Activated CD4-positive, alpha-beta T cell treated with anti-CD3 and anti-CD28 coated beads, Interleukin-2, amount 50 U/mL, for 4 hours (primary cell): ENCODE measurements at places on chromosomes 6 and 20.

DNA sequence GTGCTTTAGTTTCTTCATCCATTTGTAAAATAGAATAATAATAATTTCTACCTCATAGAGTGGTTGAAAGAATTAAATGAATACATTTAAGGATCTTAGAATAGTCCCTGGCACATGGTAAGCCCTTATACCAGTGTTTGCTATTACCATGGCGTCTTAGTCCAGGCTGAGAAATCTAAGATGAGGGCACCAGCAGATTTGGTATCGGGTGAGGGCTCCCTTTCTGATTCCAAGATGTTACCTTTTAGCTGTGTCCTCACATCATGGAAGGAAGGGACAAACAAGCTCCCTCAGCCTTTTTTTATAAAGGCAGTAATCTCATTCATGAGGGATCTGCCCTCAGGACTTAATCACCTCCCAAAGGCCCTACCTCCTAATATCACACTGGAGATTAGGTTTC lies 123.9 kb upstream of the FOXO3 start:
- DNase-seq = no peak

DNA sequence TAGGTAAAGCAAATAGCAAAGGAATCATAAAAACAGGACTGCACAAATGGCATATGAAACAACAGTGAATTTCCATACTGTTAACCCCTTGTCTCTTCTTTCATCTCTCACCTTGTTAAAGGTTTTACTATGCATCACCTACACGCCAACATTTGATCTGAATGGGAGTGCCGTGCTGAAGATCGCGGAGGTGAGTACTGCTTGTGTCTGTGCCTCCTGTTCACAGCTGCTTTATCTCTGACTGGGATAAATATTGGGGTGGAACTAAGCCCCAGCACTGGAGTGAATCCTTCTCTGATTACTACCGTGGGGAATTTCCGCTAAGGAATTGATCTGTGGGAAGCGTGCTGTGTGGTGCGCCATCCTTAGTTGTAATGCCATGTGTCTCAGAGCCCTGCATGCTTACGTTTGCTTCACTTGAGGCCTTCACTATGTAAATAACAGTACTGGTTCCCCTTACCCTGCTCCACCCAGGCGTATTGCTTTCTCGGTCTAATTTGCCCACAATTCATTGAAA lies 11.4 kb upstream of the PBOV1 start:
- DNase-seq = no peak

DNA sequence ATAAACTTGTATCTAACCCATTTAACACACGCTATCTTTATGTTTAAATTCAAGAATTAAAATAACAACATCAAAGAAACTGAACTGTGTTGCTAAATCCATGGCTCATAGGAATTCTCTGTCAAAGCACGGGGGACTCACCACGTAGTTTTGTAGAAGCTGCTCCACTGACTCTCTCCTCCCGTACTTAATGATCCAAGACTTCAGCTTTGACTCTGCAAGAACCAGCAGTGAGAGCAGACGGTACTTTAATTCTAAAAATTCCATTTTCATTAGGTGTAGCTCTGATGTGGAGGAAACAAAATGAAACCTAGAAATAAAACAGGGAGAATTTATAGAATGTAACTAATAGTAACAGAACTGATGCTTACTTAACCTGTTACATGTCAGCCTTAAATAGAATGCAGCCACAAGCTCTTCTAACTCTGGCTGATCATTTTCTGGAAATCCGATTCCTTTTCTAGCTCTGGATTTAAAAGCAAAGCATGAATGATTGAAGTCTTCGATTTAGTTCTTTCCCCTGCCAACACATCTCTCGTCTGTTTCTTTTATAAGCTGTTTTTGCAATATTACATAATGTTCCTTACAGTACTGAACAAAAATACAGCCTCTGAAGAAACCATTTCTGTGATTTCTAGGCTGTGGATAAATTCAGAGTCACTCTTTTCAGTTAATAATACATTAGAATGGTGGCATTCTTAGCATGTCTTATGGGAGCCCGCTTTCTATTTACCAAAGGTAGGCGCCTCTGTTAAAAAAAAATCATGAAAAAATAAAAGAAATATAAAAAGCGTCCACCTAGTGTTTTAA lies 165.5 kb downstream of the SYNE1 start:
- DNase-seq = no peak

- no peak for DNase-seq
Observed at GRCh38 chr20:49171909-49172308, 16.2 kb downstream of the STAU1 start.

GRCh38 chr6:35019831-35020230 lies 121.3 kb downstream of the TCP11 start:
- DNase-seq = no peak

DNA sequence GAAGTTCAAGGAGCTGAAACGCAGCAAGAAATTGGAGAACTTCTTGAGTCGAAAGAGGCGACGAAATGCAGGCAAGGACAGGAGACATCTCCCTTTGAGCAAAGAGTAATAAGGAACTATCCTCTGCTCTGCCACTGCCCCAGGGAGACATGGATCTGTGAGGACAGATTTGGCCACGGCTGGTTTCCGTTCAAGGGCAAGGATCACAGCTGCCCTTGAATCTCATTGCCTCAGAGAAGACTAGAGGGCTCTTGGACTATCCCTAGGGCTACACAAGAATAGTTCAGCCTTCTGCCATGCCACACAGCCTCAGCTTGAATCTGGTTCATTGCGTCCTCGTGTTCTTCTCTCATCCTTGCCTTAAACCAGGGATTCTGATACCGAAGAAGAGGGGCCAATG lies 7.7 kb downstream of the RRP36 start:
- no peak for DNase-seq

GRCh38 chr6:134187751-134188150 lies 130.2 kb downstream of the SGK1 start:
- no peak for DNase-seq

GRCh38 chr6:106530502-106530901 lies 98.8 kb downstream of the RTN4IP1 start:
- DNase-seq = no peak

DNA sequence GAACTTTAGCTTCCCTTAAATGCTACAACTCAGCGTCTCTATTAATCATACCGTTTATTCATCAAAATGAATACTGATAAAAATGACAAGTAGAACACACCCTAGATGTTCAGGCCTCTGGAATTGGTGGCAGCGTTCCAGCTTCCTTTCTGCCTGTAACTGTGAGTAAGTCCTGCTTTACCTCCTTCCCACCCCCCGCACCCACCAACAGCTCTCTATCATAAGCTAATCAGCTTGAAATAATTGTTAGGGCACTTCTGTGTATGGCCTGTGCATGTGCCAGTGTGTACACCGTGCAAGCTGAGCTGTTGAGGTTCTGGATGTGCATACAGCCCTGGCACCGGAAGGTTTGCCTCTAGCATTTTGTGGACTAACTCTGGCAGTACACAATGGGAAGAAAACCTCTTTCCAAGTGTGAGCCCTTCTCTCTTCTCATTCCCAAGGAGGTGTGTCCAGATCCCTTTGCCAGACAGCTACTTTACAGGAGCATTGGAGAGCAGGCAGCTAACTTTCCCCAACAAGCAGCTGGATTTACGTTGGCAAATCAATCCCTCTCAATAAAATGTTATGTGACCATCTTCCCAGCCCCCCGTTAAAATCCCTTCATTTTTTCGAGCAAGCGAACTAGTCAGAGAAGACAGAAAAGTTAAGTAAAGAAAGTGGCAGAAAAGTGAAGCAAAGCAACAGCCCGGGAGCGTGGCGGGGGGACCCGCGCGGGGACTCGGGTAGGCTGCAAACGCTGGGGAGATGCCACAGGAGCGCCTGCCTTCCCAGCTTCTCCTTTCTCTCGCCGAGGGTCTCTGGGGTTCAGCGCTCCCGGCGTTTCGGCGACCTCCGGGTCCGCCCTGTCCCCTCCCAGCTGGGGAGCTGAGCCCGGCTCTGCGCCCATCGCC lies 803 bp upstream of the ADGRG6 start:
- no peak for DNase-seq

DNA sequence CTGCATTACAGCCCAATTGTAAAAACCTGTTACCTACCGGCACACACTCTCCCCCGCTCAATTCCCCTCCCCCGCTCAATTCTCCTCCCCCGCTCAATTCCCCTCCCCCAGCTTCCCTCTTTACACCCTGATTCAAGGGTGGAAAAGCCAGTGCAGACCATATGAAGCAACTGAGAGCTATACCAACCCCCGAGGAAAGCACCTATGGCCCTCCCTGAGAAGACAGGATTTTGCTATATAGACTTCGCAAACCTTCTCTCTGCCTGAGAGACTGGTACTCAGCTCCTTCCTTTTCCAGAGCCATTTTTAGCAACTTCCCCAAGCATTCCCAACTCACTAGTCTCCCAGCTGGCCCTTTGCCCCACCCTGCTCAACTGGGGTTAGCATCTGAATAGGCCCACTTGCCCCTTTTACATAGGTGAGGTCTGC lies 7.6 kb downstream of the GNAS-AS1 start:
- DNase-seq = no peak

GRCh38 chr20:43942201-43942590 lies 27.5 kb downstream of the TOX2 start:
- no peak for DNase-seq

GRCh38 chr20:58544286-58544685 lies 29.1 kb upstream of the APCDD1L start:
- DNase-seq = no peak

GRCh38 chr20:54347166-54347833 lies 128.1 kb upstream of the DOK5 start:
- DNase-seq = no peak

DNA sequence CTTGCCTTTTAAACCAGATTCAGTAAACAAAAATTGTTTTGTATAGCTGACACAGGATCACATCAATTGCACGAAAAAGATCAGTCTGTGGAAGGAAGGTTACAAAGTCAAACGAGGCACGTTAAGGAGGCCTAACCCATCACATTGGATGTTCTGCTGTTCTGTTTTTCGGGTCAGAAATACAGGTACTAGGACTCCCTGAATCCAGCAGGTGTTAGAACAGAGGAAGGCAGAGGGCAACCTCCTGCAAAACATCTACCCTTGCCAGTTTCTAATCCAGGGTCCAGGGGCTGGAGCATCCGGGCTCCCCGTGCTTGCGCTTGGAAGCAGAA lies 64.6 kb downstream of the PLG start:
- DNase-seq = no peak

- no peak for DNase-seq
Observed at GRCh38 chr20:45289942-45290676, 16.5 kb upstream of the RBPJL start.
